Stimulated activated CD4-positive, alpha-beta T cell treated with anti-CD3 and anti-CD28 coated beads, Interleukin-4, amount 100 ng/mL, for 24 hours (primary cell): ENCODE measurements at places on chromosomes 16 and 17.

- no peak for DNase-seq
Measured at GRCh38 chr17:81143200-81143527, 22.1 kb upstream of the PVALEF start.

- no peak for DNase-seq
Measured at GRCh38 chr16:28078261-28078660, 14.7 kb upstream of the GSG1L start.

- DNase-seq, result no peak
Measured at GRCh38 chr17:43134774-43135453, 9.8 kb upstream of the BRCA1 start.

GRCh38 chr17:61647047-61647446 is 56.0 kb upstream of the NACA2 start:
- DNase-seq, result no peak

- DNase-seq, result no peak
Measured at GRCh38 chr17:73029991-73030390, 62.5 kb downstream of the SLC39A11 start.

DNA sequence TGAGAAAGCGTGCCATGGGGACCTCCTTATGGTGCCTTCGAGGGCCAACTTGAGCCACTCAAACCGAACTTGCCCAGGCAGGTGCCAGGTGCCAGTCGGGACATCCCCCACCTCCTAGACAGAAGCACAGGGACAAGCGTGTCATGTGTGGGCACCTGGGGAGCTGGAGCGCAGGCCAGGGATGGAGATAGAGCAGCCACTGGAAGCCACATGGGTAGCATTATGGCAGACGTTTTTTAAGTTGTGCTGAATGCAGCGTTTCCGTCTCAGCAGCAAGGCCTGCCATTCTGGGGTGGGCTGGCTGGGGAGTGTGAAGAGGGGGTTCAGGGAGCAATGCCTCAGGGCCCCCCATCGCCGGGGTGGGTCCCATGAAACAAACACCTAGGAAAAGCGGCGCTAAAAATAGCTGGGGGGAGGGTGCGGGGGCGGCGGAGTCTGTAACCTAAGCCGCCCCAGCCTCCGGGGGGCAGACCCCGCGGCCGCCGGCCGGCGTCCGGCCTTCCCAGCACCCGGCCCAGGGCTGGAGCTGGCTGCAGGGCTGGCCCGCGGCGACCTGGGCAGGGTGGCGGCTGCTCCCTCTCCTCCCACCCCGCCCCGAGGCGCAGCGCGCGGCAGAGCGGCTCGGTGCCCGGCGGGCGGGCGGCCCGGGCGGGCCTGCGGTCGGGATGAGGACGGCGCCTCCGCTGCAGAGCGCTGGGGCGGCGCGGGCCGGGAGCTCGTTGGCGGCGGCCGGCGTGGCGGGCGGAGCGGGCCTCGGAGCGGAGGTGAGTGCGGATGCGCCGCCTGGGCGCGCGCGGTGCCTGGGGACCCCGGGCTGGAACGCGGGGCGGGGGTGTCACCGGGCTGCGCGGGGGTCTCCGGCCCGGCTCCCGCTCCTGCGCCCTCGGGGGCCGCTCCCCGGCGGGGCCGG is at the start of gene ZNF469:
ZNF469 (plus strand) TSS at position 469 of the 910 bp plus-strand sequence. CDS start 44,512 bp downstream, outside the sequence.
- no peak for DNase-seq

DNA sequence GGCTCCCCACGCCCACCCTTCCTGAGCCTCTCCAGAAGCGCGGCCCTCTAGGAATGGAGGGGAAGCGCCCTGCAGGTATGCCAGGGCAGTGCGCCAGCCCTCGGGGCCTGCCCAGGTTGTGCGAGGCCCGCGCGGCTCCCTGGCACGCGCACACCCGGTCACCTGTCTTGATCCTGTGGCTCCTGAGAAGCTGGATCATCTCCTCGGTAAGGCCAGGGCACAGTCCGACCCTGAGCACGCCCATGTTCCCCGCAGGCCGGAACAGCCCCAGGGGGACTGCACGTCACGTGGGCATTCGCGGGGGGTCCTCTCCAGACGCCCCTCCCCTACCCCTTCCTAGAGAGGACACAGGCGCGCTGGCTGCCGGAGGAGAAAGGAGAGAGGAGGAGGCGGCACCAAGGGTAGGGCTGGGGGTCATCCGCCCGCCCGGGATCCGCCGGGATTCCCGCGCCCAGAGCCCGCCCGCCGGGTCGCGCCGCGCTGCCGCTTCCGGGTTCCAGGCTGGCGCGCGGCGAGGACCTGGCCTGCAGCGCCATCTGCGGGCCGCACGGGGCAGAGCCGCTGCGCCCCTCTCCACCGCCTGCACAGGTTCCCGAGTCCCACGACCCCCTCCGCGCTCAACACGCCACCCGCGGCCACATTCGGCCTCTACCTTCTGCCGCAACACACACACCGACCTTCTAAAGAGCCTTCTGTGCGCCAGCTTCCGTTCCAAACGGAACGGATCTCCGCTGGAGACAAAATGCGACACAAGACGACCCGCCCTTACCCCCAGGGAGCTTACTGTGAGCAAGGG is at the start of gene RAD51D:
RAD51D (minus strand) TSS at position 491 of the 796 bp plus-strand sequence; CDS start at position 244, 247 bp downstream.
- peak; percentile 76 for DNase-seq

- no peak for DNase-seq
Measured at GRCh38 chr16:396605-397004, 394 bp upstream of the NME4 start.

DNA sequence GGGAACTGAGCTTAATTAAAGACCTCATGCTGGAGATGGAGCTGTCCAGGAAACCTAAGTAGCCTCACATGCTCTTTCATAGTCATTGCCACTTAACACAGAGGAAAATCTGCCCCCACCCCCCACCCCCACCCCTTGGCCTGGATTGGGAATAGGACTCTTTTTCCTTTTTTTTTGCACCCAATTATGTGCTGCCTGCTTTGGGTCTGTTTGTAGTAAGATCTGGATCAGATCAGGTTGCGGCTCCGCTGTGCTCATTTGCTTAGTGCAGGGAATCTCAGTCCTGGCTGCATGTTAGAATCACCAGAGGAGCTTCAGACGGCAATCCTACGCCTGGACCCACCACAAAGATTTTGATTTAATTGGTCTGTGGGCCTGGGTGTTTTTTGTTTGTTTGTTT is 219.0 kb downstream of the UTP18 start:
- no peak for DNase-seq

- no peak for DNase-seq
Measured at GRCh38 chr17:4520894-4521600, 22.4 kb downstream of the SPNS2 start.

GRCh38 chr17:45784741-45785479 is 790 bp downstream of the CRHR1 start:
- peak; percentile 29 for DNase-seq

DNA sequence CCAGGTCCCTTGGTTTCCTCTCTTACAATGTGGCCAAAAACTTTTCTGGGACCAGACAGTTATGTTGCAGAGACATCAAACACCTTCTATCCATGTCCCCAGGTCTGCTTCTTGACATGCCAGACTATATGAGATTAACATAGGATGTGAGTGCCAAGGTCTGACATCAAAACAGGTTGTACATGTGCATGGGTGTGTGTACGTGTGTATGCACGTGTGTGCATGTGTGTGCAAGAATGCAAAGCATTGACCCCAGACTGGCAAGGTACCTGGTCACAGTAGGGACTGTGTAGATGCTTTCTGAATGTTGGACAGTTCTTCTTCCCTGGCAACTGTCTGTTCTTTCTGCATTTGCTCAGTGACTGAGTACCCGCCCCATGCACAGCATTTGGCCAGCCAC is 85.6 kb downstream of the NDE1 start:
- DNase-seq, result no peak

- no peak for DNase-seq
Measured at GRCh38 chr16:6284731-6285130, 1047.9 kb upstream of the RBFOX1 start.

GRCh38 chr16:75476817-75477216 is 12.3 kb upstream of the TMEM170A start:
- no peak for DNase-seq

DNA sequence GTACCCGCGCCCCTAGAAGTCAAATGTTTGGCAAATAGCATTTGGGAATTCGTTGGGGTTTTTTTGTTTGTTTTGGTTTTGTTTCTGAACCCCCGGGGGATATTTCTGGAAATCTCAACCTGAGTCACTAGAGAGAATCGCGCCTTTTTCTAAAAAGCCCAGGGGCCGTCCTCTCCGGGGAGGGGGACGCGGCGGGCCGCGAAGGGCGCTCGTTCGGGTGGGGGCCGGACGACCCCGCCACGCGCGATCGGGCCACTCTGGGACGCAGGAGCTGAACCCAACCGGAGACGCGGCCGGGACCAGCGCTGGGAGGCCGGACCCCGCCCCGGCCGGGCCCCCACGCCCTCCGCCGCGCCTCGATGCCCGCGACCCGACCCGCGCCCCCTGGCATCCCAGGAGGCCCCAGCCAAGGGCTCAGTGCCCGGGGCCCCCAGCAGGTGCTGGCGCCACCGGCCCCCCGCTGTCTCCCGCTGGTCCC is 302 bp downstream of the LITAF start:
- DNase-seq, result peak; percentile 54

GRCh38 chr16:73233846-73234424 is 186.0 kb upstream of the ZFHX3 start:
- DNase-seq, result no peak

GRCh38 chr16:86883583-86884389 is 305.4 kb downstream of the FOXL1 start:
- DNase-seq, result no peak

GRCh38 chr17:58970609-58971450 is 135.8 kb downstream of the TRIM37 start:
- DNase-seq, result no peak

DNA sequence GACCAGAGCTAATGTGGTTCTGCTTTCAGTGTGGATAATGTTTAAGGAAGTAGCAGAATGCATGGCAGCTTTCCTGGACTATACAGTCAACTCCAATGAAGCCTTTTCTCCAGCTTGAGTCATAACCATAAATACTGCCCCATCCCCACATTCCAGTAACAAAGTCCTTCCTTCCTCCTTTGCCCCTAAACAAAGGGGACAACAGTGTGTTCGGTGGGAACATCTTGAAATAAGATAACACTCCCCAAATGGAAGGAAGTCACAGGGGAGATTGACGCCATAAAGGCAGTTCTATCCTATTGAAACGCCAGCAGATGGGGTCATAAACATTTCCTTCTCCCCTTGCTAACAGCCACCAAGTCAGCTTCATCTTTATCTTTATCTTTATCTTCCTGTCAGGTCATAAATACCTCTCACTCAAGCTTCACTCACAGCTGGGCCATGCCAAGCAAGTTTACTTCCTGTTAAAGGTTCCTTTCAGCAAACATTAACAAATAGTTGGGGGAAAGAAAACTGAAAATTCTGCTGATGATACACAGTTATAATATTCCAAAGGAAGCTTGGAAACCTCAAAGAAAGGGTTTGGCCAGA is 136.7 kb downstream of the SNX11 start:
- no peak for DNase-seq

DNA sequence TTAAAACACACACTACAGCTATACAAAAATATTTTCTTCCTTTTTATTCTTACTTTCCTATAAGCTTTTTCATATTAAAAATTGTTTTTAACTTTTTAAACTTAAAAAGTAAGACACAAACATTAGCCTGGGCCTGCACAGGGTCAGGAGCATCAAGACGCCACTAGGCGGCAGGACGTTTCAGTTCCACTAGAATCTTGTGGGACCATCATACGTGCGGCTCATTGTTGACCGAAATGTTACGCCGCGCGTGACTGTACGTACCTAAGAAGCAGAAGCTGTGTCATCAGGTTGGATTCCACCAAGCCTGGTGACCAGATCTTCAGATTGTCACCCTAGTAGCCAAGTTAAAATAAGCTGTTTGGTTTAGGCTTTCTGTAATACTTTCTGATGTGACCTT is 47.1 kb downstream of the USP10 start:
- DNase-seq, result no peak
